ENCODE measurements at places on chromosomes 3 and 15.
A peak's percentile ranks its signal among the peaks of the same experiment; 100 is the strongest.

DNA sequence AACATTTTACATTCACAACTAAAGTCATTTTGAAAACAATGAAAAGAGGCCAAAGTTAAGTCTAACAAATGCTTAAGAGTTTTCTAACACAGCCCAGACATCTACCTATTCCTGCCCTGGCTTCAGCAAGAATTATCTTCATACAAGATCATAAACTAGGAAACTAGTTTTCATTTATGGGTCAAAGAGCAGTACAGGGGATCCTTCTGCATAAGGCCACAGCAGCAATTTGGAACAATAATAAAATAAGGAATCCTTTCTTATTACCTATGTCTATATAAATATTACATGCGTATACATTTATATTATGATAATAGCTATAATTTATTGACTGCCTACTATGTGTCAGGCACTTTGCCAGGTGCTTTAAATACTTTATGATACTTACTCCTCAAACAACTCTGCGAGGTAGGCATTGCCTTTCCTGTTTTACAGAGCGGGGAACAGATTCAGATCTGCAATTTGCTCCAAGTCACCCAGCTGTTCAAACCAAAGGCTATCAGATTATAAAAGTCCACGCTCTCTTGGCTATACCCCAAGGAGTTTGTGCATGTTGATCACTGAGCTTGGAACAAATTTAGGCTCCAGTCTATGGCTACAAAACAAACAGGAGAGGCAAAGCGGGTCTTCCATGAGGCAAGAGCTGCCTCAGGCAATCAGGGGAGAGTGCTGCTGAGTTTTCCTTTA is 196.4 kb downstream of the RORA start:
- DNase-seq: no peak

- DNase-seq: no peak
Observed at GRCh38 chr3:150527464-150528255, 18.6 kb downstream of the SERP1 start.

DNA sequence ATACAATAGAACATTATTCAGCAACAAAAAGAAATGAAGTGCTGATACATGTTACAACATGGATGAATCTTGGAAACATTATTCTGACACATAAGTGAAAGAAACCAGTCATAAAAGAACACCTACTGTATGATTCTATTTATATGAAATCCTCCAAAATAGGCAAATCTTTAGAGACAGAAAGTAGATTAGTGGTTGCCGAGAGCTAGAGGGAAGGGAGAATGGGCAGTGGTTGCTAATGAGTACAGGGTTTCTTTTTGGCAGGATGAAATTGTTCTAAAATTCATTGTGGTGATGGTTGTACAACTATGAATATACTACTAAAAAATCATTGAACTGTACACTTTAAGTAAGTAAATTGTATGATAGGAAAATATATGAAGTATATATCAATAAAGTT is 6.3 kb upstream of the LRRC58 start:
- DNase-seq: no peak

GRCh38 chr15:64044300-64045100 is 1.8 kb downstream of the DAPK2 start:
- DNase-seq: no peak

- DNase-seq: peak; percentile 94
Observed at GRCh38 chr15:99442252-99442897, 123.4 kb upstream of the MEF2A start.

DNA sequence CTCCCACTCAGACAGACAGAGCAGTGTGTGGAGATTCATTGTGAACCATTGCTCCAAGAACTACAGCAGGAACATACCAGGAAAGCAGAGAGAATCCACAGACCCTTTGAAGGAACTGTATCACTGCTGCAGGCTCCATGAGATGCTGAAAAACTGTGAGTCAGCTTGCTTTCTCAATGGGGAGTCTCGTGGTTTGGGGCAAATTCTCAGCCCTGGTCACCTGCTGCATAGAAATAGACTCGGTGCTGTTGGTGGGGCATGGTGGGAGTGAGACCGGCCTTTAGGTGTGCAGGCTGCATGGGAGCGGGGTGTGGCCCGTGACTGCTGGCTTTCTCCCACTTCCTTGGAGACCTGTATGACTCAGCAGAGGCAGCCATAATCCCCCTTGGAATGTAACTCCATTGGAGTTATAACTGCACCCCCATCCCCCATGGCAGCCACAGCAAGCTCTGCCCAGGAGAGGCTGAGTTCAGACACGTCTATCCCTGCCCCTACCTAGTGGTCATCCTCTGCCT is 35.6 kb downstream of the ALCAM start:
- peak; percentile 66 for DNase-seq

DNA sequence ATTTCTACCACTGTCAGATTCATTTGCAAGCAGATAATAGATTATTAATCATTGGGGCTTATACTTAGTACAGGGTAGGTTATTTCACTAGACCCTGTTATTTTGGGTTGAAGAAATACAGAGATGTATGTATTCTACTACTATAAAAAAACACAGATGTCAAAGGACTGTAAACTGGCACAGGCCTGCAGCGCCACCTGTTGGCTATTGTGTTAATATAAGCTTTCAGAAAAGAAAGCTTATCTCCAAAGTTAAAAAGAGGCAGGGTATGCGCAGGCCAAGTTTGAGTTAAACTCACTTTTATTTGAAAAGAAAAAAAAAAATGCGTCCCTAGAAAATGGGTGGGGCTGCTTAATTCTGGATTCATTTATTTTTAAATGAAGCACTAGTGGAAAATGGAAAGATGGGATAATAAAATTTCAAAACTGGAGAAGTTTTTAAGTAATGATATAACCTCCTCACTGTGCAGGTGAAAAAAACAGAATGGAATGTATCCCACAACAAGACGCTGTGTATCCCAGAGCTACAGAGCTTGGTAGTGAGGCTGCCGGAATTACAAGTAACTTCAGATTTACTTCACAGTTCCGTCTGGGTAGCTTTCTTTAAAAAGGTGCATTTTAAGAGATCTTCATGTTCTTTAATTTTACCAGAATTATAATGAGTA is 407.2 kb upstream of the TGFBR2 start:
- peak; percentile 67 for DNase-seq

DNA sequence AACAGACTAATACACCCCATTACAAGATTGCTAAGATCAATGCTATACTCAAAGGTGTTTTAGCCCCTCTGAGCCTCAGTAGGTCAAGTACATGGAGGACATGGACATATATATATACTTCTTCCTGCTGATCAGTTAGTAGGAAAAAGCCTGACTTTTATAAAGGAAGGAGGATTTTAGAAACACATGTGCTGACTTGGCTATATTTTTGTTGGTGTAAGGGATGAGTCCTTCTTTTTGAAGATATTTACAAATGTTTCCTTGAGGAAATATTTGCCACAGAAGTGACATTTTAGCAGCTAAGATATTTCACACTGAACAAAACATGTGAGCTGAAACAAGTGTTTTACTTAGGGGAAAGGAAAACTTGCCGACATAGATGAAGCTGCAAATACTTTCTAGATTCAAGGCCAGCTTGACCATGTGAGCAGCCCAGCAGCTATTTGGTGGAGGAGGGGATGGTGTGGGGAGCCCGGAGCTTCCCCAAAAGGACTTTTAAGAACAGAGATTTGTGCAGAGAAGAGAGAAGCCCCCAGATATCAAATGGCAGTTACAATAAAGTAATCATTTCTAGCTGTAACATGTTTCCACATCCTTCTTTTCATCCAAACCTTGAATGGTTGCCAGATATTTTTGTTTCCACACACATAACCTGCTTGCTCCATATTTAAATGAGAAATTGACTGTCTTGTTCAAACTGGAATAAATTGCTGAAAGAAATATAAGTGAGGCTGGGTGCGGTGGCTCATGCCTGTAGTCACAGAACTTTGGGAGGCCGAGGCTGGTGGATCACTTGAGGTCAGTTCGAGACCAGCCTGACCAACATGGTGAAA is 111.7 kb upstream of the NR2F2 start:
- DNase-seq: no peak

GRCh38 chr3:194875581-194876402 is 190.1 kb downstream of the FAM43A start:
- DNase-seq: peak; percentile 42

DNA sequence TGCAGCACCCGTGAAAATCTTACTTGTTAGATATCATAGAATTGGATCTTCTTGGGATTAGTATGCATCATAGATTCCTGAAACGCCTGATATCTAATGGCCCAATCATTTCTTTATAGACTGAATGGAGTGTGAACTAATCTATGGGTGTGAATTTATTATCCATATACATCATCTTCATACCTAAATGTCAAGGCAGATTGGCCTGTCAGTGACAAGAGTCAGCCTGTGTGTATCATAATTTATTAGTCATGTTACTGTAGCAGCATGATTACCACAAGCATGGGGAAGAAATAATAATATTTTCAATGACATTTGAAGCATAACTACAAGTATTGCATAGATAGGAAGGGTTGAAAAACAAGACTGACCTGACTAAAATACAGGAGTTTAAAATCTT is 235.8 kb downstream of the RAP2B start:
- DNase-seq: peak; percentile 12

DNA sequence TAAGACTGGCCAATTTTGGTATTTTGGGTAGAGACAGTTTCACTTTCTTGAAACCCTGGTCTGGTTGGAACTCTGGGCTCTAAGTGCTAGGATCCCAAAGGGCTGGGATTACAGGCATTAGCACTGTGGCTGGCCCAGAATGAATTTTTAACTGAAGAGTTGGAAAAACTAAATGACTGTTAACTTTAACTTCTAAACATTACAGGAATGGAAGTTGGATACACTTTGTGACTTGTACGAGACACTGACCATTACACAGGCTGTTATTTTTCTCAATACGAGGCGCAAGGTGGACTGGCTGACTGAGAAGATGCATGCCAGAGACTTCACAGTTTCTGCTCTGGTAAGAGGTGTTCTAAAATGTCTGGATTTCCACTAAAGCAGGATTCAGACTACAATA is 3.5 kb downstream of the EIF4A2 start:
- DNase-seq: no peak

GRCh38 chr3:94564247-94564646 is 501.4 kb downstream of the NSUN3 start:
- DNase-seq: no peak

GRCh38 chr15:86488046-86488445 is 408.4 kb downstream of the AGBL1 start:
- DNase-seq: no peak

DNA sequence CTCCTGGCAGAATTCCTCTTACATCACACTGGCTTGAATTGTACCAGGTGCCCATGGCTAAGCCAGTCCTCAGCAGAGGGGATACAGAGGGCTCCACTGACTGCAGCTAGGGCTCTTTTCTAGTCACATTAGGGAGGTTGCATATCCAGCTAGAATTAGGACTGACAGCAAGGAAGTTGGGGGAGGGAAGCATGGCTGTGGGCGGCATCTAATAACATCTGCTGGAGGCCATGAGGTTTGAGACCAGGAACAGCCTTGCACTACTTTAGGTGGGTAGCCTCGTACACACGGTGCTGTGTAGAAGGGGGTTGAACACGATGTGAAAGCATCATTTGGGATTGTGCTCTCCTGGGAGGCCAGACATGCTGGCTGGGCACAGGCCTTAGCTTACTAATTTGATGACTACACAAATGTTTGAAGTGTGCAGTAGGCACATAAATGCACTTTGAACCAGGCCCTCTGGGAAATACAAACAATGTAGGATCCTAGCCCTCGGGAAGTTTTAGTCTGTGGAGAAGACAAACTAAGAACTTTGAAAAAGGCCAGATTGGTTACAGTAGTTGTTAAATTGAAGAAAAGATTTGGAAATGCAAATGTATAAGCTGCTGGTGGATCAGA is 30.2 kb downstream of the CHCHD6 start:
- no peak for DNase-seq

DNA sequence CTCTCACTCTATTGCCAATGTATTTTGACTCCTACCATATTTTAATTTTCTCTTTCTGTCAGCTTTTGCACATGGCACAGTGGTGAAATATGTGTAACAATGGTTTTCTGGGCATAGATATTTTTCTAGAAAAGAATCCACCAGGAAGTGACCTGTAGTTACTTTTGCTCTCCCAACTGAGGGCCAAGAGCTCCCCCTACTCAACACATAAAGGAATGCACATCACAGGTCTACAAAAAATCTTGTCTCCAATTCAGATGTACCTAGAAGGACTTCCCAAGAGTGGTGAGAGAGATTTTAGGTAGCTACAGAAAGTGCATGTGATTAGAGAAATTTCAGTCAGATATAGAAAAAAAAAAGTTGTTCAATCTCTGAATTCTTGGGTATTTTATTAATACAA is 15.6 kb downstream of the CPA3 start:
- DNase-seq: no peak

GRCh38 chr3:194664857-194665256 is 7.1 kb downstream of the LSG1 start:
- no peak for DNase-seq

DNA sequence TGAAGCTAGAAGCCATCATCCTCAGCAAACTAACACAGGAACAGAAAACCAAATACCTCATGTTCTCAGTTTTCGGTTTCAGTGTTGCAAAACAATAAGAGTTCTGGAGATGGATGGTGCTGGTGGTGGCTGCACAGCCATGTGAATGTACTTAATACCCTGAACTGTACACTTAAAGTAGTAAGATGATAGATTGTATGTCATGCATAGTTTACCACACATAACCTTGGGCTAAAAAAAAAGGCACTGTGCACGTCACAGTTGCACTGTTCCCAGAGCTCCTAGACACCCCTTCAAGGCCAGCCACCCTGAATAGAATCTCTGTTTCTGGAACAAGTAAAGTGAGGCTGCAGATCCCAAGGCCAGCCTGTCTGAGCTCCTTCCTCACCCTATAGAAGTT is 243.3 kb upstream of the IGF1R start:
- no peak for DNase-seq

- DNase-seq: no peak
Observed at GRCh38 chr15:74959586-74959939, 3.0 kb upstream of the RPP25 start.

DNA sequence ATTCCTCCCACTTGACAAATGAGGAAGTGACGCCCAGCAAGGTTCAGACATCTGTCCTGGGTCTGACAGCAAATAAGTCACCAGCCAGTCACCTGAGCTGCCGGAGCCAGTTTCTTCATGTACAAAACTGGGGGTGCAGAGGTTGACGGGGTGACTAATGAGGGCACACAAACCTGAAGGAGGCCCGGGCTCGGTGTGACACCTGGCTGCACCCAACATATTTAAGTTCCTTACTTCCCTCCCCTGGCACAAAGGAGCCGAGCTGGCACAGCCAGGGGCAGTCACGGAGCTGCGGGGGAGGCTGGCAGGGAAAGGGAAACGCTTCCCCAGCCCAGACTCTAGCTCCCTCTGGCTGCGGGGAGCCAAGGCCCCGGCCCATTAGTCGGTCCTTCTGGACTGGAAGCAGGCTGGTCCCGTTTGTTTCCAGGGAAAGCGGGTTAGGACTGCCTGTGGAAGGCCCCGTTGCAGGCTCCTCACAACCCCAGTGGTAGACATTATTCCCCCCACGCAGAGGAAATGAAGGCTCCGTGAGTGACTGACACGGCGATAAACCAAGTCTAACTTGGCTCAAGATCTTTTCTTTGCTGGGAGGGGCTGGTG is 2.3 kb downstream of the FBXL22 start:
- DNase-seq: peak; percentile 31

DNA sequence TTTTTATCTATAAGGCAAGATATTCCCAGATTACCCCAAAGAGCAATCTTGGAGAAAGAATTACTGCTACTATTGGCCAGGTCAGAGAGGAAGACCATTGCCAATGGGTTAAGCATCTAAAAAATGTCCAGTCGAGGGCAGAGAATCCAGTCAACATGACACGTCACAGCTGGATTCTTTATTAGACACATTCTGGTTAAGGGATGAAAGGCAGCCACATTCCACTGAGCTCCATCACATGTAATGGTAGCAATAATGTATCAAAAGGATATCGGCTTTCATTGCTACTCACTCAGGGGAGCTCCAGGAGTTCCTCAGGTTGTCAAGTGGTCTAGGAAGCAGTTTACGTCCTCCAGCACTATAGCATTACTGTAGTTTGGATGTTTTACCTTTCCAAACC is 421.1 kb downstream of the PLOD2 start:
- peak; percentile 51 for DNase-seq

Measured in fibroblast of skin of right biceps (primary cell).